AG04449 (cell line): ENCODE measurements at places on chromosomes 4 and X.

DNA sequence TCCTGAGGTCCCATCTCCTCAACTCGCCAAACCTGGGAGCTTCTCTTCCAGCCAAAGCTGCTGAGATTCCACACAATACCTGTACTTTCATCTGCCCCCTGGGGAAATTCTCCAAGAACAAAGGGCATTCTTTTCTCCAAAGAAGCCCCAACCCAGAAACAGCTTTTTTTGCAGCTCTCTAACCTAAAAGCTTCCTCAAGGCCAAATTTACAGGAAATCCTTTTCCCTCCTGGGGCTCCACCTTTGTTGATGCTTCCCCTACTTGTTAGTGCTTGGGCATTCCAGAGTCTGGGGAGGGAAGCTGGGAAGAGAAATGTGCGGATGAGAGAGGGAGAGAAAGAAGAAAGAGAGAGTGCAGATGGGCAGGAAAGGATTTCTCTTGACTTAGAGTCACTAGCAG is 24.3 kb downstream of the ZBTB33 start:
- DNase-seq, result no peak

GRCh38 chr4:150242820-150243458 is 164.7 kb downstream of the DCLK2 start:
- no peak for DNase-seq

DNA sequence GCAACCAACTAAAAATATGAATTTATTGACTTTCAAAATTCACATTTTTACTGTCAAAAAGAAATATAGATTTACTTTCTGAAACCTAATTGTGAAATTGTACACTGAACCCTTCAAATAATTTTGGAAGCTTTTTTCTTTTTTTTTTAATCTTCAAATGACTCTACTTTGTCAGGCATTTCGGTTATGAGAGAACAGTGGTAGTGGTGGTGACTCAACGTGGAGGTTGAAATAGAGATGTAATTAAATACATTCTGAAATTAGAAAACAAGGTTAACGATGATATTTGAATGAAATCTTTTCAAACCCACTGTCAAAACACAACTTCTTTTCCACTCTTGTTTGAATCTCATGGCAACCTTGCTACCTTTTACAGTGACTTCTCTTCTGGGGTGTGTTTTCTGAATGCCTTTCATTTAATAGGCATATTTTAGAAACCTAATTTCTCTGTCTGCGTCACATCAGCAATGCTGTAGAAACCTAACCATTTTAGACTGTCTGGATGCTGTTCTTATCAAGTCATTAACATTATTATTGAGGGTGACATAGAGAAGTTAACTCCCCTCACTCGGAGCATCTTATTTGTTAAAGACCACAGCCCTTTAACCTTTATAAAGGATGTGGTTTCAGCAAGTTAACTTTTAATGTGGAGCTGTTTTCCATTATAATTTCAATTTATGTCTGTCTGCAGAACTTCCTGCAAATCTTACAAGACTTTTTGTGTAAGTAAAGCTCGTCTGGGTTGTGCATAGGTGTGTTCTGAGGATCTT is 136.8 kb downstream of the PCDH7 start:
- DNase-seq, result no peak

DNA sequence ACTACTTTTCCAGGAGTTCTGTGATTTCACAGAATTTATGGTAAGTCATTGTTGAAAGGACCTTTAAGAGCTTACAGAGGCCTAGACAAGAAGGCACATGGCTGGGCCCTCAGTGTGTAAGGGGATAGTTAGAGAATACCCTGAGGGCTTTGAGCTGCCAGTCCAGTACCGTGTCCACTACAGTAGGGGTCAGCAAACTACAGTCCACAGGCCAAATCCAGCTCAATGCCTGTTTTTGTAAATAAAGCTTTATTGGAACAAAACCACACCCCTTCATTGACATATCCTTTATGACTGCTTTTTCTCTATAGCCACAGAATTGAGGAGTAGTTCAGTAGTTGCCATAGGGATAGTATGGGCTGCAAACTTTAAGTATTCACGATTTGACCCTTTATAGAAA is 176.2 kb downstream of the MID1 start:
- no peak for DNase-seq

GRCh38 chr4:154503598-154503997 is 12.0 kb upstream of the DCHS2 start:
- DNase-seq, result no peak

- DNase-seq, result no peak
Observed at GRCh38 chrX:106484233-106484632, 127.5 kb upstream of the RADX start.

GRCh38 chr4:85402371-85402770 is 72.6 kb upstream of the ARHGAP24 start:
- peak; percentile 41 for DNase-seq

DNA sequence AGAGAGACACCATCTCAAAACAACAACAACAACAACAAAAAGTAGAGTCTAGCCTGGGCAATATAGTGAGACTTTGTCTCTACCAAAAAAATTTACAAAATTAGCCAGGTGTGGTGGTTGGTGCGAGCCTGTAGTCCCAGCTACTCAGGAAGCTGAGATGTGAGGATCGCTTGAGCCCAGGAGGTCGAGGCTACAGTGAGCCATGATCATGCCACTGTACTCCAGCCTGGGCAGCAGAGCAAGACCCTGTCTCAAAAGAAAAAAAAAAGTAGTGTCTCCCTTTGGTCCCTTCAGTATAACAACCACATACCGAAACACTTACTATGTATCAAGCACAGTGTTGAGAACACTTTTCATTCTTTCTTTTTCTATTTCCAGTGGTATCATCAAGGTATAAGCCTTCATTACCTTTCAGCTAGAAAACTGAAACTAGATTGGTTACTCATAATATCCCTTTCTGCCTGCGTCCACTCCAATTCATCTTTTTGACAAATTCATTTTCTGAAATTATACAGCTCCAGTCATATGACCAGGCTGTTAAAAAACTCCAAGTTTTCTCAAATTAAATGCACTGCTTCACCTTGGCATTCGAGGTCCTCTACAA is 54.1 kb downstream of the RPS6KA3 start:
- DNase-seq, result no peak

- DNase-seq, result no peak
Observed at GRCh38 chrX:152165033-152165743, 26.8 kb upstream of the MAGEA10 start.

DNA sequence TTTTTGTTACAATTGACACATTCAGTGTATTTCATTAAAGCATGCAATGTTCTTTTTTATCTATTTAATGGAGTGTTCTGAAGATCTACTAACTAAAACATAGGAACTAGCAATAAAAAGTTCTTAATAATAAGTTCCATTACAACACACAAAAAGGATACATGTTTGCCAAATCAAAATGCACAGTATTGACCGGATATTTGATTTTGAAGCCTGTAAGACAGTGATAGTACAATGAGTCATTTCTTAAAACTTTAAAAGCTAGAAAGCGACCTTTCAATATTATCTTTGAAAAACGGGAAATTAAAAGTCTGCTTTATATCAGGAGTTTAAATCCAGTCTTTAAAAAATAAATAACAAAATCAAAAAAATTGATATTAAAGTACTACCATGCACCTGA is 2.4 kb upstream of the PRDM5 start:
- no peak for DNase-seq

- DNase-seq, result no peak
Observed at GRCh38 chrX:44935640-44936039, 62.7 kb downstream of the KDM6A start.
